Frontal cortex (tissue), 4 donors: ENCODE measurements at places on chromosomes 4 and X. TPM values are rescaled to one million over a fixed set of nuclear protein-coding genes. Genes with fewer than 3 reads are reported as not detected.

NPY2R gene
- total RNA-seq = 12.6 TPM

DMRTC1 gene
- not detected for total RNA-seq

CCSER1 gene
- total RNA-seq = 165 TPM

DGKQ gene
- total RNA-seq = 6.1 TPM

NONO gene
- 402 TPM for total RNA-seq

KLB gene
- under 0.01 TPM for total RNA-seq

COL4A6 gene
- 2.0 TPM for total RNA-seq

NMU gene
- 2.0 TPM for total RNA-seq

FAM47A gene
- total RNA-seq = not detected

MAGEA9B gene
- not detected for total RNA-seq

TEX11 gene
- not detected for total RNA-seq

MAGEE1 gene
- total RNA-seq = 16.3 TPM

NLGN3 gene
- 15.1 TPM for total RNA-seq

CTAG1B gene
- not detected for total RNA-seq

MAGEB2 gene
- total RNA-seq = not detected

XAGE1B gene
- not detected for total RNA-seq

SLC9B2 gene
- total RNA-seq = 107 TPM

UPF3B gene
- 3.7 TPM for total RNA-seq

AFP gene
- not detected for total RNA-seq

CORIN gene
- total RNA-seq = 0.82 TPM

AFAP1 gene
- 45.2 TPM for total RNA-seq

NXF2B gene
- total RNA-seq = not detected

CLDN22 gene
- not detected for total RNA-seq

JADE3 gene
- total RNA-seq = 10.2 TPM

BCORL1 gene
- total RNA-seq = 2.0 TPM

GIMD1 gene
- total RNA-seq = not detected
